ENCODE measurements at places on chromosomes 7 and 10.

- DNase-seq, result no peak
Observed at GRCh38 chr7:133445617-133446016, 192.7 kb downstream of the EXOC4 start.

DNA sequence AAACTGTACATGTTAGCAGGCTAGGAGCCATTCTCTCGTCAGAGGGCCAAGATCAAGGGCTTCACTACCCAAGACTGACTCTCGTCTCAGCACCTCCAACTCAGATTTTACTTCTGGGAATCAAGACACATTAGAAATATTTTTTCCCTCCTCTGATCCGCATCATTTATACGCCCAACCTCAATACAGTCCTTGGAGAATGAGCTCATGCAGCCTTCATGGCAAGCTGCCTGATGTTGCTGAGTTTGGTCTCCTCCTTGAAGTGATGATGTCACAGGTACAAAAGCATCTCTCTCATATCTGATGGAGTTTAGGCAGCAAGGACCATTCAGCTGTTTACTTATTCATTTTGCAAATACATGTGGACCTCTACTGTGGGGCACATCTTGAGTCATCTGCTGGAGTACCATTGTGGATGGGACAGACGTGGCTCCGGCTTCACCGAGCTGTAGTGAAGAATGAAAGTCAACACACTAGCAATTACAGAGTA is 114.0 kb downstream of the BMPER start:
- no peak for DNase-seq

DNA sequence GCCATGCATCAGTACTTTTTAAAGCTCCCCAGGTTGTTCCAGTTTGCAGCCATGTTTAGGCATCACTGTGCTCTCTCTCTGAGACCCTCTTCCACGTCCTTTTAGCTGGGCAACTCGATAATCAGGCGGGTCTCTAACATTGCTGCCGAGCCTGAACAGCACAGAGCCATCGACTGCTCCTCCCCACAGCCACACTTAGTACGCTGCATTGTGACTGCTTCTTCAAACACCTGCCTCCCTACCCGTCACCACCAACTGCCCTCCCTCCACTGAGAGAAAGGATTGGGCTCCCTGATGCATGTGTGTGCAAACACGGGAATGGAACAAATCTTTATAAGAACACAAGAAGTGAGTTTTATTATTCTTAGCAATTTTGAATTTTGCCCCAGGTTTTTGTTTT is 11.4 kb upstream of the TACR2 start:
- DNase-seq, result no peak

- DNase-seq, result no peak
Observed at GRCh38 chr7:8365499-8366110, 67.8 kb upstream of the NXPH1 start.

DNA sequence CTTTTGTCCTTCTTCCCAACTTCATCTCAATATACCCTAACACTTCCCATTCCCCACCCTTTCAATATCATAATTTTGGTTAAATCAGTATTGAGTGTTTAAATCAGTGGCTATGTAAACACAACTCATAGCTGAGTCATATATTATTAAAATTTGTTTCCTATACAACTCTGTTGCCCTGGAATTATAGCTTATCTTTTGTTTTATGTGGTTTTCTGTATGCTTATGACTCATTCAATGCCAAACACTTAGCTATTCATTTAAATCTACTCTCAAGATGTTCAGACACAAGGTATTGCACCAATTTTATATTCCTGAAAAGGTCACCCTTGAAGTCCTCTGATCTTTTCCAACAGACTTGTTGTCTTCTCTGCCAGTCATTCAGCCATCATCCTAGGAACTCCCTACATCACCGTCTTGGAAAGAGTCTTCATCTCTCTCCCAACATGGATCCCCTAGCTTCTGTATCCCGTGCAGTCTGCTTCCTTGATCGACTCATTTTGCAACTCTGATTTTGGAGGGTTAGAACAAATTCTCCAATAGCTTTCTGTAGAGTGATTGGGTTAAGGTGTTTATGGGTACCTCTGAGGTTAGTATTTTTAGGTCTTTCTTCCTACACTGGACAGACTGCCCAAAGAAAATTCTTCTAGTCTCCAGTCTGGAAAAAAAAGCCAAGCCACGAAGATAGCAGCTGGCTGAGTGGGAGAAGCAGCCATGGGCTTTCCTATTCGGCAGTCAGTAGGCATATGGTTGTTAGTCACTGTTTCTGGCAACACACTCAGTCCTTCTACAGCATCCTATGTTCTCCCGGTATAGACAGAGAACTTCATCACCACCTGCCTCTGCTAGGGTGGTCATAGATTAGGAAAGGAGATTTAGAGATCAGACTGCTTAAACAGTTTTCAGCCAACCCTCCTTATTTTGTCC is 102.1 kb downstream of the CRPPA start:
- no peak for DNase-seq

DNA sequence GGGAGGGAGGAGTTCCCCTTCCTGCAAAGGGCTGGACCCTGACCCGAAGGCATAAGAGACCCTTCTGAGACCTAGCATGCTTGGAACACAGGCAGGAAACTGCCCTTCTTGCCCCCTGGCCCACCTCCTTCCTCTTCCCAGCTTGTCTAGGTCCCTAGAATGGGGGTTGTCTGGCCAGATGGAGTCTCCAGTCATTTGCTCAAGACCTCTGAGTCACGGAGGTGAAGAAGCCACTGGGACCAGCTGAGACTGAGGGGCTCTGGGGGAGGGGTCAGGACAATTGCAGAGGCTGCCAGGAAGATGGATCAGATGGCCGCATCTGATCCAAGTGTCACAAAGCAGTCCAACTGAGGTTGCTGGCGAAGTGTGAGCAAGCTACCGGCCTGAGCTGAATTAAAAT is 46.2 kb downstream of the COL13A1 start:
- no peak for DNase-seq

Measured in progenitor cell of endocrine pancreas (in vitro differentiated cells).